ENCODE measurements at places on chromosomes 7 and 10.
A peak's percentile ranks its signal among the peaks of the same experiment; 100 is the strongest.

DNA sequence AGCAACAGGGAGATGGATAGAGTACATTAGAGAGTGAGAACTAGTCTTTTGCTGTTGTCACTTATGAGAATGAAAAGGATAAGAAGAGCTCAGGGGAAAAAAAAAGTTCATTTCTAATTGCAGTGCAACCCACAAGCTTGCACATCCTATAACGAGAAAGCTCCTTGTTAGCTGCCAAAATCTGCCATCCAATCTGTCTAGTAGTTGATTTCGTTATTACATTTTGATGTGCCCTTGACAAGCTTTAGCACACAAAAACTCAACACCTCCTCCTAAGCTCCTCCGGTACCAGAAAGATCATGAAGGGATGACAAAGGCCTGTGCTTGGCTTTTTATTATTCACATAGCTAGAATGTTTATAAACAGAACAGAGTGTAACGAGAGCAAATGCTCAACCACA lies 519.4 kb downstream of the SUGCT start:
- no peaks in the 10 kb centered on the region for H3K27me3 ChIP-seq
- H3K27ac ChIP-seq = no peak overlapping the region
- no peak for DNase-seq
- no peaks in the 10 kb centered on the region for H3K36me3 ChIP-seq
- no peaks in the 10 kb centered on the region for H3K4me1 ChIP-seq

- no peak overlapping the region for H3K4me3 ChIP-seq
- no peaks in the 10 kb centered on the region for H3K27me3 ChIP-seq
- no peak overlapping the region for H3K27ac ChIP-seq
These were observed 25.9 kb downstream of the TYW1 start for GRCh38 chr7:67022511-67022910.

- peak; percentile 29 for DNase-seq
- H3K4me1 ChIP-seq = peaks cover 3% of the 10 kb centered on the region
- H3K27ac ChIP-seq = no peak overlapping the region
- H3K4me3 ChIP-seq = no peak overlapping the region
- no peaks in the 10 kb centered on the region for H3K27me3 ChIP-seq
These were observed 545 bp downstream of the NACAD start for GRCh38 chr7:45088146-45088701.

- peak; percentile 35 for DNase-seq
- no peaks in the 10 kb centered on the region for H3K4me1 ChIP-seq
- no peak overlapping the region for H3K4me3 ChIP-seq
- H3K27me3 ChIP-seq = no peaks in the 10 kb centered on the region
- H3K27ac ChIP-seq = no peak overlapping the region
- H3K36me3 ChIP-seq = peaks cover 6% of the 10 kb centered on the region
These were observed 98.9 kb downstream of the NEURL1 start for GRCh38 chr10:103592186-103593021.

DNA sequence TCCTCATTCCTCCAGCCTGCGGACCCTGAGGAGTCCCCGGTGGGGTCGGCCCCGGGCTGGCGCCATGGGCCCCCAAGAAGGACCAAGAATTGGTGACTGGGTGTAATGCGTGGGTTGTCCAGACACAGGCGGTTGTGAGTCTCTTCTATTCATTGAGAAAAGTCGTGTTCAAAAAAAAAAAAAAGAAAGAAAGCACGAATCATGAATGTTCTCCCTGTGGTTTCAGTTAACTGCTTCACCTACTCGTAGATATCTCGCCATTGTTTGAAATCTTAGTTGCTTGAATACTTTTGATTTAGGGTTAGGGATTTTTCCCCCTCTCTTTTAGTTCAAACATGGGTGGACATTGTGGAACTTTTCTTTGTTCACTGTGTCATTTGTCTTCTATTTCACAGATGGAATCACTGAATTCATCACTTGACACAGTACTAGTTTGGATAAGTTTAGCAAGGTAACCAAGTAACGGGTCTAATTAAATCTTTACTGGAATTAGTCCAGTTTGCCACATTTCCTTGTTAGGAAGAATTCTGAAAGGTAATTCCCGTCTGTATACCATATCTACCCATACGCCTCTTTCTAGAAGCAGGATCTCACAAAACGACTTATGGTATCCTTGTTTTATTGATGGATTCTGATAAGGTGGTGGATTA lies 775 bp downstream of the STARD3NL start:
- peaks cover 3% of the 10 kb centered on the region for H3K4me1 ChIP-seq
- H3K4me3 ChIP-seq = peak overlapping the region; percentile 83
- H3K27ac ChIP-seq = peak overlapping the region; percentile 97

DNA sequence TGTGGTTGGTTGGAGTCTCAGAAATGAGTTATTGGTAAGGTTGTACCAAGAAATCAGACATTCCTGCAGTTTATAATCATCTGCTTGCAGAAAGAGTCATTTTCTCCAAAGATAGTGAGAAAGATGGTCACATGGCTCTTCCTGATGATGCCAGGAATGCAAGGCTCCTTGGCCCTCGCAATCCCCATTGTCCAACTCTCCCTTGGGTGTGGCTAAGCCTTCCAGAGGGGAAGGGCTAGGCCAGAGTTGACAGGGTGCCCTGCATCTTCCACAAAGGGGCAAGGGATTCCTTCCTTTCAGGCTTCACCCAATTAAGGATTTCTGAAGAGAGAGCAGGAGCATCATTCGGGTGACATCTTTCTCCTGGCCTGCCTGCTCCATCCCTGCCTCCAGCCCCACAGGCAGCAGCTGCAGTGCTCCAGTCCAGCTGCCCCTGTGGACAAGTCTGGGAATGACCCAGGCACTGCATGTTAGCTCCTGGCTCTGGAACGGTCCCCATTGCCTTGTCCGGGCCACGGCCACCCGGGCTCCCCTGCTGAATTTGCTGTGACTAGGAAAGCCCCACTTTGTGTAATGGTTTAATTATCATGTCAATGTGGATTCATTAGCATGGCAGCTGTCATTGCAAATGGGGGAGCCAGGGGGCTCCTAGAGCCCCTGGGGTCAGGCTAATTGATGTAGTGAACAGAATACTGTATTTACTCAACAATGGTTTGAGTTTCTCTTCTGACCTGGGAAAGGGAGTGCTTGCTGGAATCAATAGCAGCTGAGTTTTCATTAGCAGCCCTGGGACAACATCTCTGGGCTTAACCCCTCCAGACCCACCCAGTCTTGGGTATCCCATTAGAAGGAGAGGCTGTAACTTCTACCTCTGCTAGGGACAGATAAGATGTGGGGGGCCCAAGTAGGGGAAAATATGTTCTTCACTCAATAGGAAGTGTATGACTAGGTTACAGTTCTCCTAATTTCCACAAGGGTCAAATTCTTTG lies 112.6 kb upstream of the TBX20 start:
- no peak for DNase-seq
- H3K4me3 ChIP-seq = no peak overlapping the region
- H3K36me3 ChIP-seq = no peaks in the 10 kb centered on the region

- H3K27ac ChIP-seq = no peak overlapping the region
- no peaks in the 10 kb centered on the region for H3K27me3 ChIP-seq
- DNase-seq = no peak
These were observed 229.8 kb upstream of the NPY start for GRCh38 chr7:24054236-24054635.

- H3K4me1 ChIP-seq = no peaks in the 10 kb centered on the region
- H3K36me3 ChIP-seq = no peaks in the 10 kb centered on the region
- no peak for DNase-seq
- no peak overlapping the region for H3K27ac ChIP-seq
- no peak overlapping the region for H3K4me3 ChIP-seq
These were observed 9.1 kb downstream of the WIPF3 start for GRCh38 chr7:29815181-29816105.

DNA sequence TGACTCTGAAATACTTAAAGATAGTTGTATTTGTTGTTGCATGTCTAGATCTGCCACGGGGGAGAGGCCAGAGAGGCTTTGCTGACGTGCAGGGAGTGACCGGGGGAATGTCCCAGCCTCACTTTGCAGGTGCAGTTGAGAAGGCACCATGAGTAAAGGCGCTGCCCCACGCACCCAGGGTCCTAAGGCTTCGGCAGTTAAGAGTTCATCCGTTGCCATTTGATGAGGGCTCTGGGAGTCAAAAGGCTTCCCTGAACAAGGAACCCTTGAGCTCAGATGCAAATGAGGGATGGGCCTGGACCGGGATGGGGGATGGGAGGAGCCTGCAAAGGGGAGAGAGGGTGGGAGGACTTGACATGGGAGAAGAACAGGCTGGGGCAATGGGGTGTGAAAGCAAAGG lies 20.4 kb downstream of the PPP2R2D start:
- peaks cover 18% of the 10 kb centered on the region for H3K4me1 ChIP-seq
- no peaks in the 10 kb centered on the region for H3K36me3 ChIP-seq
- no peak for DNase-seq
- no peak overlapping the region for H3K27ac ChIP-seq
- H3K4me3 ChIP-seq = no peak overlapping the region
- no peaks in the 10 kb centered on the region for H3K27me3 ChIP-seq

- no peak overlapping the region for H3K4me3 ChIP-seq
- peaks cover 8% of the 10 kb centered on the region for H3K4me1 ChIP-seq
- no peaks in the 10 kb centered on the region for H3K27me3 ChIP-seq
- DNase-seq = peak; percentile 30
These were observed 1.2 kb downstream of the CCM2 start for GRCh38 chr7:45001138-45001694.

DNA sequence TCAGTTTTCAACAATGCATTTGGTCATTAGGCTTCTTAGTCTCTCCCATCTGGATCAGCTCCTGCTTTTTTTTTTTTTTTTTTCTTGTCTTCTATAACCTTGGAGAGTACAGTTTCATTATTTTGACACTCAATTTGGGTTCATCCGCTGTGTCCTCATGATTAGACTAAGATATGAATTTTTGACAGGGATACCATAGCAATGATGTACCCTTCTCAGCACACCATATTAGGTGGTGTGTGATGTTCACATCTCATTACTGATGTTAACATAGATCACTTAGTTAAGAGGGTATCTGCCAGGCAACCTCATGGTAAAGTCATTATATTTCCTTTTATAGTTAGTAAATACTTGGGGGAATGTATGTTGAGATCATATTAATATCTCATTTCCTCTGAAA lies 445.5 kb upstream of the IGFBP3 start:
- DNase-seq = no peak
- H3K27ac ChIP-seq = no peak overlapping the region
- H3K4me1 ChIP-seq = peaks cover 4% of the 10 kb centered on the region
- no peak overlapping the region for H3K4me3 ChIP-seq
- H3K27me3 ChIP-seq = no peaks in the 10 kb centered on the region

GRCh38 chr7:4638781-4639575 lies 43.1 kb upstream of the FOXK1 start:
- H3K36me3 ChIP-seq = no peaks in the 10 kb centered on the region
- no peak overlapping the region for H3K4me3 ChIP-seq
- H3K4me1 ChIP-seq = peaks cover 6% of the 10 kb centered on the region
- no peaks in the 10 kb centered on the region for H3K27me3 ChIP-seq

GRCh38 chr10:58820386-58820785 lies 307.7 kb downstream of the BICC1 start:
- no peaks in the 10 kb centered on the region for H3K27me3 ChIP-seq
- no peak overlapping the region for H3K4me3 ChIP-seq
- peaks cover 63% of the 10 kb centered on the region for H3K4me1 ChIP-seq

GRCh38 chr10:132164761-132165278 lies 21.9 kb upstream of the DPYSL4 start:
- H3K27me3 ChIP-seq = no peaks in the 10 kb centered on the region
- H3K27ac ChIP-seq = no peak overlapping the region
- H3K4me3 ChIP-seq = no peak overlapping the region
- no peaks in the 10 kb centered on the region for H3K36me3 ChIP-seq
- H3K4me1 ChIP-seq = peaks cover 3% of the 10 kb centered on the region
- no peak for DNase-seq

DNA sequence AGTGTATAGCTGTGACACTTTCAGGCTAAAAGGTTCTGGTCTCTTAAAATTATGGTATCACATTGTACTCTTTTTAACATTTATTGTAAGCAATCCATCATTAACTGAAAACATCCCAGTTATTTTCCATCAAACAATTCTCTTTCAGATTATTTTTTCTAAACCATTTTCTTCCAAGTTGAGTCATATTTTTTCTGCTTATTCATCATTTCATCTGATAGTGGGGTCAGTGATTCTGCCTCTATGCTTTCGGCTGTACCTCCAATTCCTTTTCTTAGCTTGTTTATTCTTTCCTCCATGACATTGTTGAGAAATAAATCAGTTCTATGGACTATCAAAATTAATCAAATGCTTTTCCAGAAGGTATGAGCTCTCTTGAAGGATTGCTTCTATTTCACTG lies 609 bp upstream of the PNLIP start:
- DNase-seq = no peak
- H3K27ac ChIP-seq = no peak overlapping the region
- no peaks in the 10 kb centered on the region for H3K36me3 ChIP-seq
- H3K4me1 ChIP-seq = no peaks in the 10 kb centered on the region
- no peak overlapping the region for H3K4me3 ChIP-seq

DNA sequence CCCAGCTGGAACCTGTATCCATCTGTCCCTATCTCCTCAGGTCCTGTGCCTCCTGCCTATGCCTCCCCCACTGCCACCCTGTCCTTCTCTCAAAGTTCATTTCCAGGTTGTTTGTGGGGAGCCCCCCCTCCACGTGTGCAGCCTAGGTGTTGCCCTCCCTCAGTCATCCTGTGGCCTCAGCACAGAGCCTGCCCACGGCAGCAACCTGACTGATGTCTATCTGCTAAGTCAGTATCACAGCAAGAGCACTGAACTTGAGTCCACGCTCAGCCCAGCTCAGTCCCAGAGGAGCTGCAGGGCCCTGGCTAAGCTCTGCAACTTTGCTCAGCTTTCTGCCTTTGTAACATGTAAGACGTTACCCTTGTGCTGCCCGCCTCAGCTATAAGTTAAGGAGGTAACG lies 28.7 kb downstream of the FAM53B start:
- H3K27ac ChIP-seq = no peak overlapping the region
- no peak overlapping the region for H3K4me3 ChIP-seq
- no peak for DNase-seq
- H3K36me3 ChIP-seq = no peaks in the 10 kb centered on the region

DNA sequence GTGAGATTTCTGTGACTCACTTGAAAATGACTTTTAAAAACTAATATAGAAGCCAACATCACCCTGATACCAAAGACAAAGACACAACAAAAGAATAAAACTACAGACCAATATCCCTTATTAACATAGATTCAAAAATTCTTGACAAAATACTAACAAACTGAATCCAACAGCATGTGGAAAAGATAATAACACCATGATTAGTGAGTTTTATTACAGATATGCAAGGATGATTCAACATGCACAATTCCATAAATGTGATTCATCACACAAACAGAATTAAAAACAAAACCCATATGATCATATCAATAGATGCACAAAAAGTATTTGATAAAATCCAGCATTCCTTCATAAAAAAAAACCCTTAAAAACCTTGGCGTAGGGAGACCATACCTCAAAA lies 6.5 kb downstream of the MGAM start:
- no peaks in the 10 kb centered on the region for H3K36me3 ChIP-seq
- no peaks in the 10 kb centered on the region for H3K27me3 ChIP-seq
- H3K4me3 ChIP-seq = no peak overlapping the region
- no peaks in the 10 kb centered on the region for H3K4me1 ChIP-seq

DNA sequence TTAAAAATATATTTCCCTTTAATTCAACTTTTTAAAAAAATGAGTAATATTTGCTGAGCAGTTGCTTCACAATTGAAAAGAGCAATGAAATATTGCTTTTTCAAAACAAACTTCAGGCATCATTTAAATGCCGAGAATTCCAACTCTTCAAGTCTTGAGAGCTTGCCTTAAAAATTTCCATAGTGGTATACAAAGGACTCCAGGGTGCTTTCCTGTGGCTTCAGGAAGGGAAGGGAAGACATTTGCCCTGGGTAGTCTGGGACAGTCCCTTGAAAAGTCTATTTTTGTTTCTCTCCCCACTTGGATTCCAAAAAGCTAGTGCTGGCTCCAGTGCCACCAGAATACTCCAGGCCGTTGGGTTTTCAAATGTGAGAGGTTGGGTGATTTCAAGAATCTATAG lies 71.7 kb downstream of the HYCC1 start:
- no peak overlapping the region for H3K4me3 ChIP-seq
- H3K36me3 ChIP-seq = peaks cover 4% of the 10 kb centered on the region
- no peaks in the 10 kb centered on the region for H3K27me3 ChIP-seq
- no peak for DNase-seq
- H3K4me1 ChIP-seq = peaks cover 3% of the 10 kb centered on the region

Data from lung (tissue), 17 donors.